Muscle of arm (tissue), 14 donors: ENCODE measurements at places on chromosomes 1 and 21.

GRCh38 chr1:9590201-9590600, 1.5 kb downstream of the TMEM201 start:
- no peak for DNase-seq

DNA sequence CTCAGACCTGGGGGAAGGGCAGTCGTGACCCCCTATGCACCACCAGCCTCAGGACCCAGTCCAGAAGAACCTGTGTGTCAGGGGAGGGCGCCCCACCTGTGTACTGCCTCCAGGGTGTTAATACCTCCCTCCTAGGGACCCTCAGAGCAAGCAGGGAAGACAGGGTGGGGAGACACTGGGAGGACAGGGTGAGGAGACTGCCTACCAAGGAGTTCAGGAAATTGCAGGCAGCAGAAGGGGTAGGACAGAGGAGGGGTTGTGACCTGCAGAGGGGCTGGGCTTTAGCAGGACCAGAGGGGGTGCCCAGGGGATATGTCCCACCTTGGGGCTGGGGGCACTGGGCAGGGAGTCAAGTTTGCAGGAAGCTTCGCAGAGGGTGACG, 5.2 kb downstream of the C21orf58 start:
- no peak for DNase-seq

DNA sequence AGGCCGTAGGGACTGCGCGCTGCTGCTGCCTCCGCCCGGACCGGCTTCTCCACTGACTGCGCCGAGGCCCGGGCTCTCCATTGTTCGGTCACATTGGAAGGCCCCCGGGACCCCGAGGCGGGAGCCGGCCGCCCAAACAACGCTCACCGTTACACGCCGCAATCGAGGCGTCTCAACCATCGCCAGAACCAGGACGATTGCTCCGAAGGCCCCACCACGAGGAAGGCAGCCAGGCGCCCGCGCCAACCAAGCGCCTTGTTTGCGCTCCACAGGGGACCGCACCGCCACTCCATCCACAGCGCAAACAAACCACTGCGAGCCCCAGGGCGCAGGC, 595 bp downstream of the GLUL start:
- peak; percentile 69 for DNase-seq

- DNase-seq = no peak
These were observed 46.6 kb downstream of the EEIG2 start for GRCh38 chr1:108606478-108606877.

DNA sequence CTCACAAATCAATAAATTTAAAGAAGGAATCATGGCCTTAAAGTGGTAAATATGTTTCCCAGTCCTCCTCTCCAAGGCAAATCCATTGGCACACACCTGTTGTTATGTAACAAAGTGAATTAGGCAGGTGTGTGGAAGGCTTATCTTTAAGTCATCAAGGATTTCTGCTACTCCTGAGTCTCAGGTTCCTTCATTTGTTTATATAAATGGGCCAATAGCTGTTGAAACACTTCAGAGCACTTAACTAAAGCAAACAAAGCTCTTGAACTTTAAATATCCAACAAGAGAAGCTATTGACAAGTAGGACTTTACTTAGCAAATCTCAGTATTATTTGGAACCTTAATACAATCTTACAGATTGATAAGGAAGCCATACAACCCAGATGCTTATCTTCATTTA, 99.3 kb upstream of the ESRRG start:
- no peak for DNase-seq

DNA sequence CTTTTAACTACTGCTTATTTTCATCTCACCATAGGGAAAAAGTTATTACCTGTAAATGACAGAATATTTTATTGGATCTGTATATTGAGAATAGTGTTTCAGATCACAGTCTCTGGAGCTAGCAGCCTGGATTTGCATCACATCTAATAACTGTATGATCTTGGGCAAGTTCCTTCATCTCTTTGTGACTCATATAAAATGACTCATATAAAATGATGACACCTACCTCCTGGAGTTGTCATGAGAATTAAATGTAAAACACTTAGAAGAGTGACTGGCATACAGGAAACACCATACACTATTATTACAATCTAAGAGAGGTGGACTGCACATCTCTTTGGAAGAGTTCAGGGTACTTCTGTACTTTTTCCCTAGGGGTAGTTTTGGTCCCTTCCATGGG, 421.3 kb downstream of the NEGR1 start:
- no peak for DNase-seq
